ENCODE measurements at places on chromosomes 13 and 19. TPM values are rescaled to one million over a fixed set of nuclear protein-coding genes. Genes with fewer than 3 reads are reported as not detected.

BEST2 gene
- not detected for polyA plus RNA-seq

TEX29 gene
- polyA plus RNA-seq: 0.47 TPM

GRCh38 chr13:21677075-21677623, 6.3 kb downstream of the FGF9 start:
- DNase-seq: no peak

- no peak for DNase-seq
Measured at GRCh38 chr13:21133077-21133476, 43.3 kb downstream of the SKA3 start.

GRCh38 chr19:6803036-6803404, 30.5 kb downstream of the VAV1 start:
- no peak for DNase-seq

- DNase-seq: no peak
Measured at GRCh38 chr13:37599519-37599918, 951 bp upstream of the POSTN start.

DNA sequence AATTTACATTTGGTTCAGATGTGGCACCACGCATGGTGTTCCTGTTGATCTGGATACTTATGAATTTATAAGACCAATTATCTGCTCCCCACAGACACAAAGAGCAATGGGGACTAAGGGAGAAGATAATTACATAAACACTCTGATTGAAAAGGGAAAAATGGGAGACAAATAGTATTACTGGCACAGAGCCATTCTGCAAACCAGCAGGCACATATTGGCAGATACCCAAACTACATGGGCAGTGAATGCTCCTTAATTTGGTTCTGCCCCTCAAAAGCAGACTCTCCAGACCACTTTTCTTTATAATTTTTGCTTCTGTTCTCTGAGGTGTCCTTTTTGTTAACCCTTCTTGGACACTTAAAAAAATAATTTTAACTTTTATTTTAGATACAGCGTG, 1674.2 kb downstream of the PCDH9 start:
- DNase-seq: no peak

All from right renal pelvis (tissue), 4 donors.